Fibroblast of villous mesenchyme (primary cell): ENCODE measurements at places on chromosomes 2 and 18. TPM values are rescaled to one million over a fixed set of nuclear protein-coding genes. Genes with fewer than 3 reads are reported as not detected.

GRCh38 chr2:215811003-215811402 is 202.3 kb downstream of the MREG start:
- no peak for DNase-seq

DNA sequence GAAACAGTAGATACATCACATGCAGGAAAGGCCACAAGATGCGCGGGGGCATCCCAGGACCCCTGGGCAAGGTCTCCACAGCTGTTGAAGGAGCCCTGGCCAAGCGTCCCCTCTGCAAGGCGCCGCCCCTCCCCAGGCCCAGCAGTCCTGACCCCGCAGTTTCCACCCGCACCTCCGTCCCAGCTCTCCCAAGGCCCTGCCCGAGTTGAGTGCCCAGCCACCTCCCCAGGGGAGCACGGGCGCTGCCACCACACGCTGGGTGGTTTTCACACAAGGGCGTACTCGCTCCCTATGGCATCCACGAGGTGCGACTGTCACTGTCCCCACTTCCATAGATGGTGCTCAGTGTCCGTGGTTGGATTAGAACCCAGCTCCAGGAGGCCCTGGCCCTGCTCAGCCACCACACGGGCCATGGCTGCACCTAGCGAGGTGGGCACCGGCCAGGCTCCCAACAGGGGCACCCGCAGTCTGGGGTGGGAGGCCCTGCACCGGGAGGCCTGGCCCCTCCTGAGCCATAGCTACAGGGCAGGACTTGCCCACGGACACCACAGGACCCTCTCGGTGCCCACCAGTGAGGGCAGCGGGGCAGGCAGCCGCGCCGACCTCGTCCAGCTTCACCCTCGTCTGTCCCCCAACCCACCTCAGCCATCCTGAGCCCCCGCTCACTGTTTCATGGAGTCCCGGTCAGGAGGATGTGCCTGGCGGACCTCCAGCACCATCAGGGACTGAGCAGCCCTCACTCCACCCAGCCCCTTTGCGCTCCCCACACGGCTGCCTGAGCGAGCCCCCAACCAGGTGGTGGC is 36.0 kb downstream of the KIF1A start:
- no peak for DNase-seq

GRCh38 chr2:8822218-8822617 is 15.2 kb downstream of the KIDINS220 start:
- peak; percentile 70 for DNase-seq

DNA sequence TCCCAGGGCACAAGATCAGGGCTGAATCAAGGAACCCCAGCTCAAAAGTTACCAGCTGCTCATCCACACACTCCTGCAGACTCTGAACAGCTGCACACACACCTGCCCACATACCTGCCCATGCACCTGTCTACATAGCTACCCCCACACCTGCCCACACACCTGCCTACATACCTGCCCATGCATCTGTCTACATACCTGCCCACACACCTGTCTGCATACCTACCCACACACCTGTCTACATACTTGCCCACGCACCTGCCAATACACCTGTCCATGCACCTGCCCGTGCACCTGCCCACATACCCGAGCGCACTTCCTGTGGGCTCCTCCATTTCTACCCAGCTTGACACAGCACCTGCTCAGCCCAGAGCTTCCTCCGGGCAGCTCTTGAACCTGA is 122.8 kb upstream of the AGAP1 start:
- DNase-seq = no peak

GRCh38 chr2:239245107-239245506 is 155.7 kb downstream of the HDAC4 start:
- no peak for DNase-seq

DNA sequence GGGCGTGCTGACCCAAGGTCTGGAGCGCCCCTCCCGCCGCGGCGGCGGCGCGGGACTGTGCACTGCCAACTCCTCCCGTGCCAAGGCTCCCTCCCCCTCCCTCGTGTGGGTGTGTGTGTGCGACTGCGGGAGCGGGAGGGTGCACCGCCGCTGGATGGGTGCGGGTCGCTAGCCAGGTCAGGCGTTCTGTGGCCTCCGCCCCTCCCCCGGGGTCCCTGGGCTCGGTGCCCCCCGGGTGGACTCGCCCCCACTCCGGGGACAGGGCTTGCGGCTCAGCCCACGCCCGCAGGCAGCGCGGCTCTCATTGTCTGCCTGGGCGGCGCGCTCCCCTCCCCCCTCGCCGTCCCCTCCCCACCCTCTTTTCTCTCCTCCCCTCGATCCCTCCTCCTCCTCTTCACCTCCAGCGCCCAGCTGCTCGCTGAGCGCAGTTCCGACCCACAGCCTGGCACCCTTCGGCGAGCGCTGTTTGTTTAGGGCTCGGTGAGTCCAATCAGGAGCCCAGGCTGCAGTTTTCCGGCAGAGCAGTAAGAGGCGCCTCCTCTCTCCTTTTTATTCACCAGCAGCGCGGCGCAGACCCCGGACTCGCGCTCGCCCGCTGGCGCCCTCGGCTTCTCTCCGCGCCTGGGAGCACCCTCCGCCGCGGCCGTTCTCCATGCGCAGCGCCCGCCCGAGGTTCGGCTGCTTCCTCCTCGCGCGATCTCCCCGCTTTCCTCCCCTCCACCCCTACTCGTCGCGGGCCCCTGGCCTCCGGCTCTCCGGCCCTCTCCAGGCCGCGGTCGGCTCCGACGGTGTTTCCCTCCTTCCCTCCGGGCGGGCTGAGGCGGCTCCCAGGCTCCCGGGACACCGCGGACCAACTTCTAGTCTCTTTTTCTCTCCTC is at the start of gene GATA6:
Gene GATA6 (plus strand): TSS at position 579 of the 878 bp plus-strand sequence. CDS start 1,556 bp downstream, outside the sequence.
- peak; percentile 93 for DNase-seq

DNA sequence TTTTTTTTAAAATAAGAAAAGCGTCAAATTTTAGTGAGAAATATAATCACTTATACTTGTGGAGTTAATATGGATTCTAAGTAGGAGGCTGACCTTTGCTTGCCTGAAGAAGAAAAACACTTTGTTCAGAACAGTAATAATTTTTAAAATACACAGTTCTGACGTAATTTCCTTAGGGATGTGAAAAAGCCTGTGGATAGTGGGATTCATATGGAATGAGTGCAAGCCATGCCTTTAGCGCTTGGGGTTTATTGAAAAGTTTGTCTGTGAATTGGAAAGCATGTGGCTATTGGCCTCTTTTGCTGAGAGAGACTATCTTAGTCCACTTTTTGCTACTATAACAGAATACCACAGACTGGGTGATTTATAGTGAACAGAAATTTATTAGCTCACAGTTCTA is 151.3 kb downstream of the CCDC85A start:
- DNase-seq = peak; percentile 3

DNA sequence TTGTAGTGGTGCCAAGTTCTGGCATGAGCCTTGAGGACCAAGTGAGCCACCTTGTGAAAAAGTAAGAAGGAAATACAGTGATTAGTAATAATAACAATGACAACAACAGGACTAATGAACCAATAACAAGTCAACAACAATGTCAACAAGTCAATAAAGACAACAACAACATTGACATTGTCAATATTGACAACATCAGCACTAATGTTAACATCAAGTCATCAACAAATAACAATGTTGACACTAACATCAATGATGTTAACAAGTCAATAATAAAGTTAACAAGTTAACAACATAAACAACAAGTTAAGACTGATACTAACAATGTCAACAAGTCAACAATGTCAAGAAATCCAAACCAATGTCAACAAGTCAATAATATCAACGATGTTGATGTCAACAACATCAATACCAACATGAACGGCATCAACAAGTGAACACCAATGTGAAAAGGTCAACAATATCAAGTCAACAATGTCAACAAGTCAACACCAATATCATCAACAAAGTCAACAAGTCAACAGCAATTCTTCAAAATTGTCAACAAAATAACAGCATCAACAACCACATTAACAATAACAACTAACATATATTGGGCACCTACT is 24.0 kb downstream of the LCT start:
- DNase-seq = no peak

- DNase-seq = no peak
Observed at GRCh38 chr2:62479917-62480316, 26.1 kb downstream of the TMEM17 start.

- DNase-seq = no peak
Observed at GRCh38 chr2:75790814-75791467, 80.2 kb upstream of the GCFC2 start.

GRCh38 chr2:85438201-85439024 is 19.9 kb downstream of the SH2D6 start:
- peak; percentile 32 for DNase-seq

- DNase-seq = no peak
Observed at GRCh38 chr2:587087-587960, 89.9 kb downstream of the TMEM18 start.

GRCh38 chr2:6024229-6024628 is 332.0 kb downstream of the SOX11 start:
- no peak for DNase-seq

- DNase-seq = no peak
Observed at GRCh38 chr2:177154809-177155208, 57.8 kb upstream of the HNRNPA3 start.

DNA sequence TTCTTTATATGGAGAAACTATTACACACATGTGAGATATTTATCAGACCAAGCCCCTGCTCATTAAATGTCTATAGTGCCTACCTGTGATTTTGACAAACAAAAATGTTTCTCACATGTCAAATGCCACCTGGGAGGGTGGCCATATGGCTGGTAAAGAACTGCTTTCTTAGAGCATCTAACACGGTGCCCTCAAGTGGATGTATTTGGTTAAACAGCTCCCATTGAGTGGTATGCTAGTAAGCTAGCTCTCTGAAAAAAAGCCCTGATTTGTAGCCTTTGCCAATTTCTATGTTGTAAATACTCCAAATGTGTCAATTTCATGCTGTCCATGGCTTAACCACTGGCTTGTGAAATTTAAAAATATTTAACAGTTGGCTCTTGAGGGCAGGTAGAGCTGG is 94.6 kb downstream of the PMAIP1 start:
- DNase-seq = peak; percentile 2

- peak; percentile 56 for DNase-seq
Observed at GRCh38 chr2:60641811-60642788, 88.6 kb upstream of the BCL11A start.

DNA sequence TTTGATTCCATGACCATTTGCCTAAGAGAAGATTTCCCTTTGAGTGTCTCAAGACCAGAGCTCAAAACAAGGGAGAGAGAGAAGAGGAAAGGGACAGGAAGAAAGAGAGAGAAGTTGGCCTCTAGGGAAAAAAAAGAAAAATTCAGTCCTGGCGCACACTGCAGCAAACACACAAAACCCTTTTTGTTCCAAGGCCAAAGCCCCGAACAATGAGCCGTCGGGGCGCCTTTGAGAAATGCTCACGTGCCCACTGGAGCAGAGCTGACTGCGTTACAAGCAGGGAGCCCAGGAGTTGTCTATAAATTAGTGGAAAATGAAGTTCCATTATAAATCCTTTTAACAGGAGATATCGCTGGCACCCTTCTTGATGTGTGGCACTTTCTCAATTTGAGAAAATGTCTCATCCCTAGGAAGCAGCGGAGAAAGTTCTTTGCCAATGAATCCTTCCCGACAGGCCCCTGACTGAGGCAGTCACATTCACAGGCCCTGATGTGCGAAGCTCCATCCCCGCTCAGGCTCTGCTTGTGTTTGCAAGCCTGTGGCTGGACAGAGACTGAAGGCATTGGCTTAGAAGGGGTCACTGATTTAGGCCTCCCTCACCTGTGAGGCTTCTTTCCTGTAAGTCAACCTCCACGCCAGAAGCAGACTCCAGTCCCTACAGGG is 32.1 kb upstream of the NCKAP5 start:
- DNase-seq = no peak

- DNase-seq = no peak
Observed at GRCh38 chr2:98084151-98084868, 2.7 kb upstream of the VWA3B start.

DNA sequence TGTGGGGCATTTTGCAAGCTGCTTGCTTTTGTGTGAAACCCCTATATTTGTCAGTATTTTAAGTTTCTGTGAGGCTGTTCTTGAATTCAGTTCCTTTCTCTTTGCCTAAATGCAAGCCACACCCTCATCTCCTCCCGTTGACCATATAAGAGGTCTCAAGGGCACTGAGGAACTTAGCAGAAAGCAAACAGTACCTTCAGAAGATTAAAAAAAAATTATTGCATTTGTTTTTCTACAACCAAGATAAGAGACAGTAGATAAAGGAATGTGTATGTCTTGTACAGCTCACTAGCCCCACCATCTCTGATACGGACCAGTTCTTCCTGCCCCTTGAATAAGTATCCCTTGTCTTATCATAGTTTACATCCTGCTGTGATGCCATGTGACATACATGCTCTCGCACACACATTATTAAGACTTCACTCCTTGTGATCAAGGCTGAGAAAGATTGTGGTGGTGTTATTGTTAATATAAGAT is 64.2 kb downstream of the NPAS2 start:
- DNase-seq = peak; percentile 52

- no peak for DNase-seq
Observed at GRCh38 chr18:46385124-46385523, 271.9 kb downstream of the LOXHD1 start.

DNA sequence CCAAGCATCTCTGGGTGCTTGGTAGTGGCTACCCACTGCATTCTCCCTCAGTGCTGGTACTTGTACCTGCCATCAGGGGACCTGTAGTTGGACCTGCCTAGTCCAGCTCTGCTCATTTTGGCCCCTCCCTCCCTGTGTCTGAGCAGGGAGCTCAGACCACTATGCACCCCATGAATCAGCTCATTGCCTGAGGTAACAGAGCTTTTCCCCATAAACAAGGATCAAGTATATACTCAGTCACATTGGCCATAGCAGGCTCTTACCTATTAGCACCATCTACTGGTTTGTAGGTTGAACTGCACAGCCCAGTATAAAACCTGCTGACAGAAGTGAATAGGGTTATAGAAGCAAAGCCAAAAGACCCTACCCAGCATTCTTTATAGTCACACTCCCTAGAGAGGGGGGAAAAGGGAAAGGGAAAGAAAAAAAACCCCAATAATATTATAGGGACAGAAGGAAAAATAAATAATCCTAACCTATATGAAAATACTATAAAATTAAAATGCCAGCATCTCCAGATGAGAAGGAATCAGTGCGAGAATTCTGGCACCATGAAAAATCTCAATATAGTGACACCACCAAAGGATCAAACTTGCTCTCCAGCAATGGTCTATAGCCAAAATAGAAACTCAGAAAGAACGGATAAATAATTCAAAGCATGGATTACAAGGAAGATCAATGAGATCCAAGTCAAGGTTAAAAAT is 6.9 kb upstream of the FLACC1 start:
- peak; percentile 64 for DNase-seq

Gene C1QL2
- total RNA-seq = not detected in 2 replicates

Gene MC4R
- not detected in 2 replicates for total RNA-seq

Gene LIMS2
- 24.8 and 28.9 TPM in 2 replicates for total RNA-seq

Gene UNC80
- total RNA-seq = not detected in 2 replicates

Gene DLGAP1
- under 0.01 and 0.86 TPM in 2 replicates for total RNA-seq

Gene AP1S3
- total RNA-seq = 4.7 and 5.8 TPM in 2 replicates

Gene B4GALT6
- total RNA-seq = 2.9 and 8.6 TPM in 2 replicates

Gene GREB1L
- total RNA-seq = 8.7 and 25.0 TPM in 2 replicates

Gene ACTG2
- 59.6 and 113 TPM in 2 replicates for total RNA-seq
